ENCODE measurements at places on chromosomes 1 and 21.
A peak's percentile ranks its signal among the peaks of the same experiment; 100 is the strongest.

GRCh38 chr1:33248244-33248643, 8.0 kb upstream of the ZNF362 start:
- DNase-seq = no peak

- DNase-seq = no peak
Measured at GRCh38 chr1:109637446-109637845, 17.8 kb downstream of the AMPD2 start.

DNA sequence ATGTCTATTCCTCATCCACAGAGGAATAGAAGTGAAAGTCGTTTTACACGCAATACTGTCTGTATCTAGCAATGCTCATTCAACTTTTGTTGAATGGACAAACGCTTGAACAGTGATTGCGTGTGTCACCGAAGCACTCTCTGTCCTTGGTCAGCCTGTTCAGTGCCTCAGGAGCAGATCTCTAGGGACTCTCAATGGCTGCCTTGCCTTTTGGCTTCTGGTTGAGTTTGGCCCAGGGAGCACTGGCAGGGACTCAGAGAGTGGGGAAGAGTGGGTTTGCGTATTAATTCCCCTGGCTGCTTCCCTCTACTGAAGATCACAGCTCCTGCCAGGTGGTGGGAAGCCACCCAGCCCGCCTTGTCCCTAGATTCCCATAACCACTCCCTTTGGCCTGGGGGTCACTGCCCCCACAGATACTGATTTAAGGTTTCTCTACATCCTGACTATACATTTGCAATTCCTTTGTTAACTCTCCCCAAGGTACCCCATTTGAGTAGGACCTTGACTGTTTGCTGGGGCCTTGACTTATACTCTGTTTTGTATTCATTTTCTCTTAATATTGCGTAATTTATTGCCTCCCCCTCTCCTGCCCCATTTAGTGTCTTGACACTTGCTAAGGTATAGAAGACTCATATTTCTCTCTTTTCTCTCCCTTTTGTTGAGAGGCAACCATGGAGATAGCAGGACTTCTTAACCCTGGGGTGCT, 61.7 kb upstream of the USP24 start:
- DNase-seq = no peak

GRCh38 chr1:15691434-15692032, 7.4 kb downstream of the PLEKHM2 start:
- no peak for DNase-seq

GRCh38 chr1:159790237-159790917, 9.6 kb downstream of the DUSP23 start:
- DNase-seq = peak; percentile 24

GRCh38 chr21:42341776-42342542, 8.8 kb downstream of the TFF2 start:
- no peak for DNase-seq

GRCh38 chr1:53448241-53448841, 10.9 kb upstream of the DMRTB1 start:
- no peak for DNase-seq

GRCh38 chr1:93681101-93681988, at the start of gene BCAR3:
Gene BCAR3 (minus strand): TSS chr1:93681837. CDS start chr1:93674930, 6,907 bp downstream.
- DNase-seq = peak; percentile 26

Measured in CD4-positive, CD25-positive, alpha-beta regulatory T cell (primary cell).